ENCODE measurements at places on chromosomes 2 and 18.

DNA sequence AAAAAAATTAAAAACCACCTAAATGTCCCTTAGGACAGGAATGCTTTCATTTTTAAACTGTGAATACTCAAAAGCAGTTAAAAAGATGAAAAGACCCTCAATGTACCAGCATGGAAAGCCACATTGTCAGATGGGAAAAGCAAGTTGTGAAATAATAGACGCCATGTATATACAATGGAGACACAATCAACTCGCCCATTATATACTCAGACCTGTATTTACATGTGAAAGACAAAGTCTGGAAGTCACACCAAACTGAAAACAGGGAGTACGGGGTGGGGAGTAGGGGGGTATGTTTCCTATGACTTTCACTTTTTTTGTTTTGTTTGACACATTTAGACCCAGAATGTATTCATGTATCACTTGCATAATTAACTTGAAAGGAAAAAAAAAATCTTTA is 75.6 kb downstream of the CELF4 start:
- DNase-seq = no peak

DNA sequence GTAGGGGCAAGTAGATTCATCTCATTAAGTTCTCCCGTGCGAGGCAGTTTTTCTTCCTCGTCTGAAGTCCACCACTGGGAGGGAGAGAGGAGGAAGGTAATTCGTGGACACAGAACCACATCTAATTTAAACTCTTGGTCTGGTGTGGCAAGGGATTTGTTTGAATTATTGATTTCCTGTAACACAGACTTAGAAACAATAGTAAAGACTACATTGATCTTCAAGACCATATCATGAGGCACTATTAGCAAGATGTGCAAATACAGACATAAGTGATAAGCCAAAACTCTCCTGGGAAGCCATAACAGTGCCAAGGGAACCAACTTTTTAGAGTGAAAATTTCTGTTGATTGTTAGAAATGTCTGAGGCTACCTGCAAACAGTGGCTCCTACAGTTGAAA is 158.6 kb downstream of the ALPK2 start:
- DNase-seq = no peak

- no peak for DNase-seq
Measured at GRCh38 chr2:208645226-208645625, 238.6 kb downstream of the PTH2R start.

GRCh38 chr2:129713337-129713736 is 266.1 kb upstream of the RAB6C start:
- DNase-seq = no peak

DNA sequence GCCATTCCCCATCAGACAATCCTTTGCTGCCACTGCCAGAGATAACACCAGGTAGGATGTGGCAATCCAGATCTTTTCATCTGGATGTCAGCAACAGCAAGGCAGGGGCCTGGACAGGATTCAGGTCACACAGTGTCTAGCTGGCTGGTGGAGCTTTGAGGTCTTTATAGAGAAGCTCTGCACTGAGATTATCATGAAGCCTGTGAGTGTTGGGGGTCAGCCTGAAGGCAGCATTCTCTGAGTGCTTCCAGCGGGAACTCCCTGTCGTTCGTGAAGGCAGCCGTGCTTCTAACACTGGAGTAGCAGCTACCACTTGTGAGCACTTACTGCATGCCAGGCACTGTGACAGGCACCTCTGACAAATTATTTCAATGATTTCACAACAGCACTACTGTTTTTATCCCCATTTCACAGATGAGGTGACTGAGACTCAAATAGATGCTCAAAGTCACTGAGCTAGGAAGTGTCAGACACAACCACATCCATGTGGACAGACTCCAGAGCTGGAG is 85.7 kb downstream of the SEMA4F start:
- no peak for DNase-seq

GRCh38 chr2:229153267-229153666 is 117.8 kb downstream of the PID1 start:
- no peak for DNase-seq

GRCh38 chr2:22175003-22175402 is 1051.2 kb downstream of the TDRD15 start:
- no peak for DNase-seq

GRCh38 chr2:88950010-88950409 is 258.5 kb downstream of the RPIA start:
- no peak for DNase-seq

Measured in H54 (cell line).